ENCODE measurements at places on chromosomes 12 and 14. TPM values are rescaled to one million over a fixed set of nuclear protein-coding genes. Genes with fewer than 3 reads are reported as not detected.

The SSPN gene
- total RNA-seq = 3.2 TPM

The CCDC77 gene
- total RNA-seq = 4.9 TPM

The OXA1L gene
- 105 TPM for total RNA-seq

The ACSM4 gene
- not detected for total RNA-seq

The PRIMA1 gene
- total RNA-seq = 0.07 TPM

The DLK1 gene
- total RNA-seq = not detected

The TMPRSS12 gene
- total RNA-seq = not detected

The PLD4 gene
- total RNA-seq = not detected

The KANSL2 gene
- total RNA-seq = 61.9 TPM

The LRP1-AS gene
- not detected for total RNA-seq

The TAS2R50 gene
- total RNA-seq = 0.23 TPM

The TCL1B gene
- not detected for total RNA-seq

The GALNT6 gene
- 42.5 TPM for total RNA-seq

The ITPR2 gene
- total RNA-seq = 10.9 TPM

The CLEC1B gene
- total RNA-seq = not detected

The EIF5 gene
- 117 TPM for total RNA-seq

The ASCL1 gene
- total RNA-seq = not detected

The KRT2 gene
- 0.28 TPM for total RNA-seq

The NRL gene
- total RNA-seq = 1.5 TPM

The SDSL gene
- total RNA-seq = 2.3 TPM

The TMX1 gene
- 39.7 TPM for total RNA-seq

The C14orf180 gene
- total RNA-seq = not detected

The FAIM2 gene
- total RNA-seq = not detected

The POTEM gene
- not detected for total RNA-seq

The PA2G4 gene
- total RNA-seq = 322 TPM

The GLIPR1L2 gene
- total RNA-seq = 0.56 TPM

The ABCD4 gene
- total RNA-seq = 18.1 TPM

The TSPAN11 gene
- total RNA-seq = not detected

The IL22 gene
- not detected for total RNA-seq

The CFAP73 gene
- not detected for total RNA-seq

The AQP2 gene
- total RNA-seq = not detected

The LALBA gene
- not detected for total RNA-seq

The MYRFL gene
- 1.9 TPM for total RNA-seq

The INHBE gene
- total RNA-seq = 0.21 TPM

The RTL1 gene
- total RNA-seq = not detected

The CBLN3 gene
- 0.56 TPM for total RNA-seq

The SAMD4A gene
- total RNA-seq = 7.3 TPM

The HOXC12 gene
- not detected for total RNA-seq

The PKP2 gene
- 18.5 TPM for total RNA-seq

The CDK2 gene
- 36.7 TPM for total RNA-seq

The SIX6 gene
- total RNA-seq = not detected

The ACOT6 gene
- 0.28 TPM for total RNA-seq

The NFATC4 gene
- 29.6 TPM for total RNA-seq

The SMCO3 gene
- not detected for total RNA-seq

The E2F7 gene
- total RNA-seq = 7.0 TPM

The PARP2 gene
- total RNA-seq = 12.9 TPM

The KRT71 gene
- total RNA-seq = not detected

The RFLNA gene
- total RNA-seq = not detected

The OR10AD1 gene
- not detected for total RNA-seq

The PROX2 gene
- not detected for total RNA-seq

The TNFAIP2 gene
- total RNA-seq = 5.4 TPM

The STON2 gene
- total RNA-seq = 107 TPM

The RAB5B gene
- total RNA-seq = 66.3 TPM

The SLC10A1 gene
- not detected for total RNA-seq

The IL31 gene
- total RNA-seq = not detected

The LRFN5 gene
- under 0.01 TPM for total RNA-seq

The EVL gene
- total RNA-seq = 17.3 TPM
